Anterior cingulate cortex (tissue), 58 donors: ENCODE measurements at places on chromosomes 2 and 18.

DNA sequence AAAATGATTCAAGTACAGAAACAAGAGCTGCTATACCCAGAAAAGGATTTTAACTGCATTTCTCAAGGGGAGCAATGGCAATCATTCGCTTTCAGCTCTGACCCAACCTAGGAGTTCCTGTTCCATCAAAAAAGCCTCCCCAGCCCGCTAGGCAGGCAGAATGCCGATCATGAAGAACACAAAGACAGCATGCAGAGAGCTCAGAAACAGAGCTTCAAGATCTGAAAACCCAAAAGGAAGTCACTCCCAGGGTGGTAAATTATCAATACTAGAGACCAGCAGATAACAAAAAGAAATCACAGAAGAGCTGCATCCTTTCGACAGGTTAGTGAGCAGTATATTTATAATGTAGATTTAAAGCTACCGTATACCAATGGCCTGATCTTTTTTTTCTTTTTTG, 84.8 kb upstream of the CRIM1 start:
- DNase-seq, result no peak

DNA sequence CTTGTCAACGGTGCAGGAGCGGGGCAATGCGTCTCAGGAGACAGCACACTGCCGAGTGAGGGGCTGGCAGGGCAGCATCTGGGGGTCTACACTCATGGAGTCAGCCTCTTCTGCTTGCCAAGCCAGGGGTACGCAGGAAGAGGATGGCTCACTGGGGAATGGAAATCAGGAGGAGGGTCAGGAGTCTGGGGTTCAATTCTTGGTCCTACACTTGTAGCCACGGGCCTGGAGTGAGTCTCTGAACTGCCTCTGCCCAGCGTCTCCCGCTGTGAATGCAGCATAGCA, 70.0 kb downstream of the CAPN13 start:
- DNase-seq, result no peak

GRCh38 chr18:77559274-77559910, 309.7 kb downstream of the GALR1 start:
- DNase-seq, result no peak

DNA sequence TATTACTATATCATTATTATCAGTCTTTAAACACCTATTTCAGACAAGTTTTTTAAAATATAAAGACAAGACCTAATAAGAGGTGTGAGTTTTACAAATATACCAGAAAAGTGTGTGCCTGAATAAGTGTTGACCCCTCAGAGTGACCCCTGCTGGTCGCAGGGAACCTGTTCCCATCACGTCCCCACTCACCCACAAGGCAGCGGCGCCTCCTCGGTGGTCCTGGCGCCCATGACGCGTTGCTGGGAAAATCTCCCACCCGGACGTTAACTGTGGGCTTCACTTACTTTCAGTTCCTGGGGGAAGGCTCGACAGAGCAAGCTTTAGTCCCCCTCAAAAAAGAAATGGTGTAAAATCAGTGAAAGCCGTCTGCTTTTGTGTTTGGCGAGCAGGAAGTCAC, 93.5 kb downstream of the TMEM18 start:
- no peak for DNase-seq

- no peak for DNase-seq
Measured at GRCh38 chr2:3433776-3434400, 54.4 kb downstream of the TRAPPC12 start.

DNA sequence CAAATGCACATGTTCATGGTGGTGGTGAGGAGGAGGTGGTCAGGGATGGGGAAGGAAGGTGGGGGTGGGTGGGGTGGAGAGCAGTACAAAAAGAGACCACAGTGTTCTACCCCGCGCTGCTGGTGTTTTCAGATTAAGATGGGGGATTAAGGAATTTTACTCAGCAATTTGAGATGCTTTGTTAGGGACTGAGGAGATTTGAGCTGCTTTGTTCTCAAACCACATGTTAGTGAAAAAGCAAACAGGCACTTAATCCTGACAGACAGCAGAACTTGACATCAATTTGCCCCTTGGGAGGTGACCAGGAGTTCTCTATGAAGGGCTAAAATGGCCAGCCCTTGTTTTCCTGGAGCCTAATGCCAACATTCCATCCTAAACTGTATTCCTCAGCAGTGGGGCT, 244.5 kb downstream of the MEIS1 start:
- no peak for DNase-seq

DNA sequence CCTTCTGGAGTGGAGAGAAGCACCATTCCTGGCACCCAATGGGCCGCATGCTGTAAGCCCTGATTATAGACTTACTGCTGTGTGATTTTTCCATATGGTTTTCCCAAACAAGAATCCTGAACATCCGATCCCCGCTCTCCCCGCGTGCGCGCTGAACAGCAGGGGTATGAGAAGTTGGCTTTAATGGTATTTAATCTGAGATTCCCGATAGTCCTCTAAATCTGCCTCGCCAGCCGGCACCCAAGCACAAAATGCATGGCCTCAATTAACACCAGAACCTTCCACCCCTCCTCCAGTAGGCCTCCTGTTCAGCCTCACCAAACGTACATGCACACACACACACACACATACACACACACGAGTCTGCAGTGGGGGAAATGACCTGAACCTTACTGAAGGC, 480.3 kb downstream of the BCL11A start:
- DNase-seq, result no peak

GRCh38 chr18:38900445-38900844, 1334.8 kb upstream of the CELF4 start:
- no peak for DNase-seq

DNA sequence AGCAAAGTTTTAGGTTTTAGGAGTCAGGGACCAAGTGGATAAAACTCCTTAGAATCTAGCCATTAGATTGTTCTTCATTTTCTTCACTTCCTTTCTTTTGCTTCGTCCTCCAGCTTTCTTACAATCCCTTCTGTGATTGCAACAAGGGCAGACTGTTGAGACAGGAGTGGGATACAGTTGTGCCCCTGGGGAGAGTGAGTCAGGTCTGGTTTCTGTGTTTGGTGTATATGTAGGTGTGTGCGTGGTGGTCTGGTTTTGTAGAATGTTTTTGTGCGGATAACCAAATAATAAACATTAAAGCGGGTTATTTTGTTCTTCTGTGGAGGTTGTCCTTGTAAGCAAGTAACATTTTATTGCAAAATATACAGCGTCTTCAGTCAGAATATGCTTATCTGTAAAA, 7.3 kb downstream of the INSIG2 start:
- DNase-seq, result no peak

- DNase-seq, result no peak
Measured at GRCh38 chr2:127351603-127352002, 36.2 kb downstream of the MAP3K2 start.

DNA sequence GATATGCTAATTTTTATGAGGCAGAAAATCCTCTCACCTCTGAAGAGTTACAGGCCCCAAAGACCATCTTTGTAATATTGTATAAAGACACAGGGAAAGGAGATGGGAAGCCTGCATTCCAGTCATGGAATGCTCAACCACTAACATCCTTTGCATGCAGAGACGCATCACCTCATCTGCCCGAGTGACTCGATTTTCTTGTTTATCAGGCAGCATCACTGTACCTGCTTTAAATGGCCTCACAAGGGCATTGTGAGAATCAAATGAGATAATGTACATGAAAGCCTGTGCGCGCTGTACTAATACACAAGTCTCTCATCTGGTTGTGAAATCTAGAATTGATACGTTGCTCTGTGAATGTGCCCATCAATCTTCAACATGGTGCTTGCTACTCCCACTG, 10.2 kb upstream of the TMEM247 start:
- DNase-seq, result no peak

DNA sequence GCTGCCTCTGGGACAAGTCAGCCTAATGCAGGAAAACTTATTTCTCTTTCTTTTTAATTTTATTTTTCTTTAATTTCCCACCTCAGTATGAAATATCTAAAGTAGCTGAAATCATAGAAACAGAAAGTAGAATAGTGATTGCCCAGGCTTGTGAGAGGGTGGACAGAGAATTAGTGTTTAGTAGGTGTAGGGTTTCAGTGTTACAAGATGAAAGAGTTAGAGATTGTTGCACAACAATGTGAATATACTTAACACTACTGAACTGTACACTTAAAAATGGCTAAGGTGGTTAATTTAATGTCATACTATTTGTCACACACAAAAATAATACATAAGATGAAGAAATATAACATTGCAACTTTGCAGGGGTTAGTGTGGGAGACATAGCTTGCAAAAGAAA, 80.8 kb downstream of the NAT8 start:
- no peak for DNase-seq

- no peak for DNase-seq
Measured at GRCh38 chr2:84442888-84443287, 16.2 kb downstream of the SUCLG1 start.

GRCh38 chr2:84781942-84782716, 98.8 kb downstream of the TRABD2A start:
- no peak for DNase-seq

- no peak for DNase-seq
Measured at GRCh38 chr2:98037206-98037605, 41.5 kb upstream of the TMEM131 start.

DNA sequence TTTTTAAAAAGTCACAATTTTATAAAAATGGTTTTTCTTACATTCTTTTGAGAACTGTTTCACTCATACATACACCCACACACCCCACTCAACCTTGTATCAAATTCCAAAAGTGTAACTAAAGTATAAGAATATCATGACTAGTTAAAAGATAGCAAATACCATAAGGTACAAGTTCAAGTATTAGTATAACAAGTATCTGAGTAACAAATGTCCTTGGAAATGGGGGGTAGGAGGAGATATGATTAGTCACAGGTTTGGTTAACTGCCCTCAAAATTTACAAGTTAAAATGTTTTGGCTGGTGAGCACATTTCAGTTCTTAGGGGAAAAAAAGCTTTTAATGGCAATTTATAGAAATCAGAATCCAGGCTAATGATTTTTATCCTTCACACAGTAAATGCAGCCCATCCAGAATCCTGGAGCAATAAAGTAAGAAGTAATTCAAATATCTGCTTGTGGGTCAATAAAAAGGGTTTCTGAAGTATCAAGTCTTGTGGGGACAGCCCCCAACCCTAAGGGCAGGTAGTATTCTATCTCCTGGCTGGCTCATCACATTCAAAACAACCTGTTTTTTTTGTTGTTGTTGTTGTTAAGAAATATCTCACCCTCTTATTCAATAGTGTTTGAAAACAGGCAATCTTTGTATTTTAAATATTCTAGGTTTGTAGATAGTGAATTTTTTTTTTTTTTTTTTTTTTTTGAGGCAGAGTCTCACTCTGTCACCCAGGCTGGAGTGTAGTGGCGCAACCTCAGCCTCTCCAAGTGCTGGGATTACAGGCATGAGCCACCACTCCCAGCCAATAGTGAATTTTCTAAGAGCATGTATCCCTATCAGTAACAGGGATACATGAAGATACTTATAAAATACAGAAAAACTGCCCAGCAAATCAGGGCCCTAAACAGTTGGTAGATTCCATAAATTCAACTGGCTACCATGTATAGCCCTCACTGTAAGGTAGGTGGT, 14.5 kb downstream of the IAH1 start:
- no peak for DNase-seq

- no peak for DNase-seq
Measured at GRCh38 chr2:239411117-239411516, 10.3 kb upstream of the HDAC4 start.

- DNase-seq, result no peak
Measured at GRCh38 chr18:3089579-3089978, 76.6 kb upstream of the LPIN2 start.

GRCh38 chr2:23549821-23550530, 165.0 kb downstream of the KLHL29 start:
- DNase-seq, result no peak

DNA sequence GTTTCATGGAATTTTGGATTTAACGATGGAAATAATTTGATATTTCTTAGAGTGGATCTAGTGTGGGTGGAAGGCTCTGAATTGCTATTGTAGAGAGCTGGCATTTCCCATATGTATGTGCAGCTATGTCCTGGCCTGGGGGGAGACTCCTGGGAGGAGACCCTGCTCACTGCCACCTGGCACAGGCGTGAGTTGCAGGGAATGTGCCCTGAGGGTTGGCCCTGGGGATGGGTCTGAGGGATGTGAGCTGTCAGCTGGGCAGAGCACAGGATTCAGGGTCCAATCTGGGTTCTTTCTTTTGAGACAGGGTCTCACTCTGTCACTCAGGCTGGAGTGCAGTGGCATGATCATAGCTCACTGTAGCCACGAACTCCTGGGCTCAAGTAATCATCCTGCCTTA, 120.2 kb downstream of the CLIP4 start:
- no peak for DNase-seq

DNA sequence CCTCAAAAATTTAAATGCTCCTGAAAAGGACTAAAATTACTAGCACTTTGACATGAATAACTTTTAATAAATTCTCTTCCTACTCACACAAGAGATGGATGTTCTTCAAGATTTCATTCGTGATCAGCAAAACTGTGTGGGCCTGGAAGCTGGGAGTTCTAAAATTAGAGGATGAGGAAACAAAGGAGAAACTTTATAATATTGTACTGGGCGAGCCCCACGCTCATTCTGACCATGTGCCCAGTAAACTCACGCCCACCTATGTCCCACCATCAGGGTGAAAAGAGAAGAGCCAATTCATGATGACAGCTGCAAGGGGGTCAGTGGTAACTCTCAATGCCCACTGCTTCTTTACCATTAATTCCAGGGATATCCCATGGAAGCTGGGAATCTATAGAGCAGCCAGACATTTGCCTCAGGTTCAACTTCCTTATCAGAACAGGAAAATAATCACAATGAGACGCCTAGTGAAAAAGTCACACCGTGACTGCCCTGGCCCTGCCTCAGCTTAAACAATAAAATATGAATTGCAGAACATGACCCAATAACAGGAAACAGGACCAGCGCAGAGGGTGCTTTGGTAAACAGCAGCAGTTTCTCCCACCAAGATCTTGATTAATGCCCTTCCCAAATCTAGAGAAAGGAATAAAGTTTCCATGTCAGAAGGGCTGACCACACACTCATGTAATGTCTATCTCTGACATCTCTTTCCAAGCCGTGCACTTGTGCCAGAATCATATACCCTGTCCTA, 438.6 kb downstream of the TXNL1 start:
- no peak for DNase-seq

- no peak for DNase-seq
Measured at GRCh38 chr2:50943791-50944190, 88.1 kb downstream of the NRXN1 start.
